ENCODE measurements at places on chromosomes 4 and X. TPM values are rescaled to one million over a fixed set of nuclear protein-coding genes. Genes with fewer than 3 reads are reported as not detected.

The TBX22 gene
- not detected for total RNA-seq

The SULT1E1 gene
- total RNA-seq = not detected

The RAB9B gene
- total RNA-seq = 1.6 TPM

The ZCCHC18 gene
- not detected for total RNA-seq

DNA sequence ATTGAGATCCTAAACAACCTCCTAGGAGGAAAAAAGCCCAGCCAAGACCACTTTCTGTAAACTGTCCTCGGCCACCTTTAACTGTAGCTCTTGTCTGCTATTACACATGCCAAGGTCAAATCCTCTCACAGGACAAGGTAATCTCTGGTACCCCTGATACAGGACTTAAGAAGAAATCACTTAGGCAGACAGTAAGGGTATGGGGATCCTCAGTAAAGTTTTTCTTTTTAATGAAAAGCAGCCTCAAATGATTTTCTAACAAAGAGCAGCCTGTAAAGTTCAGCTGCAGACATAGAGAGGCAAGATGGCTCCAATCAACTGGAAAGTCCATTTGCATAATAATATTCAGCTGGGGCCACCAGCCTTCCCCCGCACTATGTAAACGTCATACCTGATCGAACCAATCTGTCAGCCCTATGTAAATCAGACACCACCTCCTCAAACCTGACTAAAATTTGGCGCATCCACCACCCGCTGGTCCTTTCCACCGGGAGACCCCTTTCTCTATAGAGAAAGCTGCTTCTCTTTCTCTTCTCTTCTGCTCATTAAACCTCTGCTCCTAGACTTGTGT is 14.6 kb upstream of the MPP1 start:
- H3K27me3 ChIP-seq = no peaks in the 10 kb centered on the region
- H3K4me3 ChIP-seq = no peak overlapping the region
- no peak for DNase-seq
- no peaks in the 10 kb centered on the region for H3K4me1 ChIP-seq
- no peak overlapping the region for H3K27ac ChIP-seq
- H3K36me3 ChIP-seq = no peaks in the 10 kb centered on the region

DNA sequence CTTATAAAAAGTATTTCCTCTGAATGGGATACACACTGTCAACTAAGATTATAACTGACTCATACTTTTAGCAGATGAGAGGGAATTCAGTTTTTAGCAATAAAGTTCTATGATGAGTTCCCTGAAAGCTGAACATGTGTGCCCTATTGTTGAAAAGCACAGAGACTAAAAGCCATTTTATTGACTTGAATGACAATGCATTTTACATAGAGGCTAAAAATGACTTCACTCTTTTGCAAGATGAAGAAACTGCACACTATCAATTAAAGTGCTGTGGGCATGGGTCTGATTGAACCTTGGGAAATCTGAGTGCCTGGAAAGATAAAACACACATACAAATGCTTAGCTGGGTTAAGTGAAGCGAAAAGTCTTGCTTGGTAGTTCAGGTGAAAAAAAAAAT is 633.4 kb downstream of the PDHA2 start:
- no peaks in the 10 kb centered on the region for H3K27me3 ChIP-seq
- H3K4me1 ChIP-seq = no peaks in the 10 kb centered on the region
- no peak for DNase-seq

- no peaks in the 10 kb centered on the region for H3K4me1 ChIP-seq
- H3K4me3 ChIP-seq = no peak overlapping the region
- H3K36me3 ChIP-seq = no peaks in the 10 kb centered on the region
- DNase-seq = no peak
- H3K27ac ChIP-seq = no peak overlapping the region
Measured at GRCh38 chr4:37246891-37247290, 2.3 kb downstream of the NWD2 start.

Measured in transverse colon (tissue), 4 donors.